ENCODE measurements at places on chromosomes 11 and 22. TPM values are rescaled to one million over a fixed set of nuclear protein-coding genes. Genes with fewer than 3 reads are reported as not detected.

DNA sequence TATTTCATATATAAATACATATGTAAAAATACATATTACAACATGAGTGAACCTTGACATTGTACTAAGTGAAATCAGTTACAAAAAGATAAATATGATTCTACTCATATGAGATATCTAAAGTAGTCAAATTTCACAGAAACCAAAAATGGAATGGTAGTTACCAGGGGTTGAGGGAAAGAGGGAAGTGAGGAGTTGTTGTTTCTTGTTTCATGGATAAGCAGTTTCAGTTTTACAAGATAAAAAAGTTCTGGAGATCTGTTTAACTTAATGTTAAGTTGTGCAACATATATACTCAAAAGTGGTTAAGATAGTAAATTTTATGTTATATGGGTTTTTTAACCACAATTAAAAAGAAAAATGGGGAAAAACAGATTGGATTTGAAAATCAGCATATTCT is 107.7 kb downstream of the ELP4 start:
- no peak for DNase-seq

DNA sequence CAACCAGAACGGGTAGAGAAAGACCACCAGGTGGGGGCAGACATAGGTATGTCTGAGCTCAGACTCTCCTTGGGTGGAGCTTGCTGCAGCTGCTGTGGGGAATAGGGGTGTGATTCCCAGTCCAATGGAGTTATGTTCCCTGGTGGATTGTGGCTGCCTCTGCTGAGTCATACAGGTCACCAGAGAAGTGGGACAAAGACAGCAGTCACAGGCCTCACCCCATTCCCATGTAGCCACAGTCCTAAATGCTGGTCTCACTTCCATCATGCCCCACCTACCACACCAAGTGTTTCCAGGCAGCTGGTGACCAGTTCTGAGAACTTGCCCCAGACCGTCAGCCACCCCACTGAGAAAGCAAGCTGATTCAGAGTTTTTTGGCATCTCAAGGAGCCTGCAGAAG is 17.5 kb downstream of the OR52E5 start:
- no peak for DNase-seq

GRCh38 chr11:25583596-25583995 is 748.3 kb upstream of the ANO3 start:
- no peak for DNase-seq

DNA sequence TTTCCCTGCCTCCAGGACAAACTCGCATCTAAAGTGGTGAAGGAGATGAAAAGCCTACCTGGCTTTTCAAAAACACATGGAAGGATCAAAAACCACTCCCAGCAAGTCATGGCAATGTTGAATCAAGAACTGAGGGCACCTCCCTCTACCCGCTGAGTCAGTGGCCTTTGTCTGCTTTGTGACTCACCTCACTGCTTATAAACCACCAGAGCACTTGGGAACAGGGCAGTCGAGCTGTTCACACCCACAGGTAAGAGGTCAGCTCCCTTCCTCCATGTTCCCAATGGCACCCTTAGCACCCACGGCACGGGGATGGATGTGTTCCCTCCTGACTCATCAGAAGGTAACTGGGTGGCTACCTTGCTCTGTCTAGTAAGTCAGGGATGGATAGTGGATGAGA is 21.7 kb downstream of the TENM4 start:
- DNase-seq: no peak

DNA sequence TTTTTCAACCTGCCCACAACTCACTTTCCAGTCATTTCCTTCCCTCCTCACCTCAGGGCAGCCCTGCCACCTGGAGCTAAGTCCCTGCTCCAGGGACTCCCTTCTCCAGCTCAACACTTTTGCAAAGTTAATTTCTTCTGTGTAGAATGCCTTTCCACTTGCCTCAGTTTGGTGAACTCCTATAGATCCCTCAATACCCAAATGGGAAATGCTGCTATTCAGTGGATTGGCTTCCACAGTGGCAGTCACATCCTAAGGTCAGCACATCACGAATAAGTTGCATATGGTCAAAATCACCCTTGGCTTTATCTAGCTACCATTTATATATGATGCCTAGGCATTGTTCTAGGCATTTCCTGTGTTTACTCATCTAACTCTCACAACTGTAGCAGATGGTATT is 23.6 kb downstream of the GDPD5 start:
- no peak for DNase-seq

- DNase-seq: no peak
Observed at GRCh38 chr11:68539395-68539794, 78.8 kb downstream of the PPP6R3 start.

DNA sequence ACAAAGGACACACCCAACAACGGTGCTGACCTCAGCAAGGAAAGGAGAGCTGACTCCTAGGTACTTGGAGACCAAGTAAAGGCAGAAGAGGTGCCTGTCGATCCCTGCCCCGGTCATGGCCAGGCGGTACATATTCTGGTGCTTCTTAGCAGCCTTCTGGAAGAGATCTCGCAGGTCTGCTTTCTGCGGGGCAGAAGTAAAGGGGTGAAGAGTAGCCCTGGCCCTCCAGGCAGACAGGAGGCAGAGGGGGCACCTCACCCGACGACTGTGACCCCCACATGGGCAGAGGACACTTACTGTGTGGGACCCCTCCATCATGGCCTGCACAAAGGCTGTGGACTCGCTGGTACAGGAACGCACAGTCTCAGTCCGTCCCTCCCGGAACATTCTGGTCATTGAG is 7.4 kb downstream of the CPT1B start:
- DNase-seq: no peak

DNA sequence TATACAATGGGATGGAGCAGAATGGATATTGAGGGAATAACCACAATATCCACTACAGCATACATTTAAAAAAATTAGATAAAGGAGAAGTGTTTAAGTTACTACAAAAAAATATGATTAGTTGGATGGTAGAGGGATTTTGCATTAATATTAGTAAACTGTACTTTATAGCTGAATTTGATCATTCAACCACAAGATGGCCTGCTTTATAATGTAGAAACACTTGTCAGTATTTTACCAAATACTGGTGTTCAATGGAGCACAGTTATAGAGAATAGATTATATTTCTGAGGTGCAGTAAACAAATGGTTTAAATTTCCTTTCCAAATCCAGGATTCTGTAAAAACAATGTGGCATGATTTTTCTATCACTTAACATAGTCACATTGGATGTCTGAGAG is 818.8 kb upstream of the CHORDC1 start:
- no peak for DNase-seq

GRCh38 chr11:104146421-104146820 is 17.5 kb downstream of the PDGFD start:
- DNase-seq: no peak

GRCh38 chr11:32137869-32138268 is 47.0 kb downstream of the RCN1 start:
- DNase-seq: no peak

- DNase-seq: no peak
Observed at GRCh38 chr22:45703758-45704157, 32.1 kb downstream of the ATXN10 start.

GRCh38 chr11:57798905-57799559 is 37.4 kb downstream of the CTNND1 start:
- peak; percentile 43 for DNase-seq

- DNase-seq: peak; percentile 58
Observed at GRCh38 chr22:49770547-49771265, 57.0 kb downstream of the BRD1 start.

DNA sequence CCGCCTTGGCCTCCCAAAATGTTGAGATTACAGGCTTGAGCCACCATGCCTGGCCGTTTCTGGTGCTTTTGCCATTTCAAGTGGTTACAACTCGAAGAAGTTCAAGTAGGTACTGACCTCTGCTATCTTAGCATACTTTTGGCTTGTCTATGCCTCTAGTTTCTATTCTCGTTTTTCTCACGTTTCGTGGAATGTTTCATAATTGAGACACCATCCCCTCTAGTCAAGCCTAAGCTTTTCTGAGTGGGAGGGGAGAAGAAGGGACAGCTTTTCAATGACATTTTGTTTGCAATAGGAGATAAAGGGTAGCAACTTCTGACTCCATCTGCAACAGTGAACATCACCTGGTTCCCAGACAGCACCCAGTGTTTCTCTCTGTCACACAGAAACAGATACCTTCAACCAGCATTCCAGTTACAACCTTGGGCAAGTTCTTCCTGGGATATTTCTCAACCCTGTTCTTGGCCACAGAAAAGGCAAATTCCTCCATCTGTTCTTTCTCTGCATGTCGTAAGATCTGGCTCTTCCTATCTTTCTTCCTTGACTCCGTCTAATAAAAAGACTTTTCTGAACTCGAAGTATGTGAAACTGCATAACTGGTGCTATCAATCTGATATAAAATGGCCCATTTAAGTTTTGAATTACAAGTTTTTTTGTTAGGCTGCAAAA is 25.5 kb downstream of the DDI1 start:
- no peak for DNase-seq

GRCh38 chr11:10439351-10439750 is 15.7 kb upstream of the AMPD3 start:
- DNase-seq: no peak

DNA sequence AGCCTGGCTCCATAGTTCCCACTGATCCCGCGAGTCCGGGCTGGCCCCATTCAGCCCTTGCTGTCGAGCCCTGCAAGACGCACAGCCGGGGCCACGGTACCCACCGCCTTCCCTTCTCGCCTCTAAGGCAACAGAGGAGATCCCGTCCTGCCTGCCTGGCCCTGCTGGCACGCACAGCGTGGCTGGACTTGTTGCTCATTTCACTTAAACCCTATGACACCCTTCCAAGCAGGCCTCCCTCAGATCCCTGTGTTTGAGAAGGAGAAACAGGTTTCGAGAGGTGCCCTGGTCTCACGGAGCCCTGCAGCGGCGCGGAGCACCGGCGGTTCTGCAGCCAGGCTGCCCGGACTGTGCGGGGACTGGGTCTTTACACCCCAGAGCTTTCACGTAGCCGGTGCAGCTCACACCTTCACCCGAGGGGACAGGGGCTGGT is 1048.4 kb downstream of the BRD1 start:
- no peak for DNase-seq

- DNase-seq: no peak
Observed at GRCh38 chr11:65502555-65503367, 3.9 kb downstream of the MALAT1 start.

DNA sequence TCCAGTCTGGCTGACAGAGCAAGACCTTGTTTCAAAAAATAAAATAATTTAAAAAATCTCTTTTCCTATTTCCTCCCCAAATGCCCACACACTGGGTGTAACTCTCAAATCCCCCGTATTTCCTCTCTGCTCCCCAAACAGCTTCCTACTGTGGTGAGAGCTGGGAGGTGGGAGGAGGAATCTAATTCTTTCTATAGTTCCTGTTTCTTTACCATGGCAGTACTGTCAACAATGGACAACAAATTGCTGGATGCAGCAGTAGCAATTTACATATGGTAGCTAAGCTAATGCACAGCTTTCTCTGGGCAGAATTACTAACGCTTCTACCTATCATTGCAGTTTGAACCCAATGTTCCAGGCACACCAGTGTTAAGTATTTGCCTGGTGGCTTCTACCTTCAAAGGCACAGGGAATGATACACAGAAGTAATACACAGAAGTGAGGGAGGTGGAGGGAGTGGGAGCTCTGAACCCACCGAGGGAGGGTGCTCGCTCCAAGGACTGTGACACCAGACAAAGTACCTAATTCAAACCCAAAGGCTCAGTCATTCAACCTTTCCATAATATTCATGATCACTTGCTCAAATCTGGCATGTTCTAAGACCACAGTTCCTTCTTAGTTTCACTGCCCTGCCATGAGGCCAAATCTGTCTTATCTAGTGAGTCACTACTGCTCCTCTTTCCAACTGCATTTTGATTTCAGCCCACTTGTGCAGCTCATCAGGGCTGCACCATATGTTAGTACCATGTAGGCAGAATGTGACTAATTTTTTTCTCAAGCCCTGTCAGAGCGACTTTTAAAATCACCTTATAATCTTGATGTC is 37.9 kb downstream of the CELF1 start:
- DNase-seq: peak; percentile 20

GRCh38 chr11:121225382-121225781 is 67.2 kb upstream of the SC5D start:
- DNase-seq: no peak

DNA sequence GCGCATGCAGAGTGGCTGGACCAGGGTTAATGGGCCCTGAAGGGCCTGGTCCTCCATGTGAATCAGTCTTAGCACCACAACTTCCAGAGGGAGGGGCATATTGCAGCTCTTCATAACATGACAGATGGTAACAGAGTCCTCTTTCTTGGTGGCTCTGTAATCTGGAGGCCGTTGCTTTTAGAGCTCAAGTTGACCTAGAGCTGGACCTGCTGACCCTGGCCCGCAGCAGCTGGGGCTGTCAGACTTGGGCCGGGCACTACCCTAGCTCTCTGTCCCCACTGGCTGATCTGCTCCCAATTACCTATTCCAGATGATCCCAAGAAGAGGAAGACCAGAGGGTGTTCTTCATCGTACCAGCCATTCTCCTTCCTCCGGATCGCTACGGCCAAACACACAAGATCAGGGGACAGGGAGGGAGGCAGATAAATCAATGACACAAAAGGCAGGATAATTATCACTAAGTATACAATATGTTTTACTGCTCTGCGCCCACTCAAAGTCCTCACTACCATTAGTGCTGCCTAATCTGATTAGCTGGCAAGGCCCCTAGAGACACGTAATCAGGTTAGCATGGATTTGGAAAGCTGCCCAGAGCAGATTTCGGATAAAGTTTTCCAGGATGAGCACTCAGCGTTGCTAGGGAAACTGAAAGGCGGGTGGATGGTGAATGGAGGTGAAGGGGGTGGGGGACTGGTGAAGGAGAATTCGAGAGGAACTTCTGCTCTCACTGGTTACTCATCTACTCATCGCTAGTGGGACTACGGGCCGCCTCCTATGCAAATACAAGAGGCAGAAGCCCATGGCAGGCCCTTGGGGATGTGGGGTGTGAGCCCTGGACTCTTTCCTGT is 64.5 kb upstream of the PHOX2A start:
- DNase-seq: no peak

GRCh38 chr11:1085440-1086170 is 10.9 kb downstream of the MUC2 start:
- DNase-seq: no peak

DNA sequence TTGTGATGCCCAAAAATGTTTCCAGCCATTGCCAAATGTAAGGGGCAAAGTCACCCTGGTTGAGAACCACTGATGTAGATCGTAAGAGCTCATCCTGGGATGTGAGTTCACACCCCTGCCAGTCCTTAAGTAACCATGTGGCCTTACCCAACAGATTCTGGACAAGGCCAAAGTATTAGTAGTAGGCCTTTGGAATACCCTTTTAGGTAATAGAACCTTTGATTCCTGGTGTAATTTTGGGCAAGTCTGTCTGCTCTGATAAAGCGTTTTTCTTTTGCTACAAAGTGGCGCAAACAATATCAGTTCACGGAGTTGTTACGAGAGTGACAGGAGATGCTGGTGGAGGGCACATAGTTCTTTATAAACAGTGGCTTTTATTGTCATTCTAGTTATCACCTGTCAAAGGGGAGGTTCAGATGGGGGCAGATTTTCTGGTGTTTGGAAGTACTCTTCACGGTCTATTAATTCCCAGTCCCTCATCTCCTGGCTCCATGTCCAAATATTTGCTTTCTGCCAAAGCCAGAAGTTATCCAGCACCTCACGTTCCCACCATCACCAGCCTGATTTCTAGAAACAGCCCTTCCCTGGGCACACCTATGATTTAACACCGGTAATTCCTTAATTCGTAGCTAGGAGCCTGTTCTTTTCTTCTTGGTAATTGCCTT is 73.8 kb upstream of the CRYBB3 start:
- no peak for DNase-seq

- DNase-seq: peak; percentile 77
Observed at GRCh38 chr22:17920145-17920605, 104.2 kb downstream of the MICAL3 start.

The DCDC1 gene
- 0.08 TPM for polyA plus RNA-seq

The TRAPPC4 gene
- polyA plus RNA-seq: 21.5 TPM

The KRTAP5-2 gene
- not detected for polyA plus RNA-seq

The OR51I1 gene
- polyA plus RNA-seq: not detected

The MS4A8 gene
- not detected for polyA plus RNA-seq

The C11orf65 gene
- polyA plus RNA-seq: 0.14 TPM

The ESAM gene
- 81.2 TPM for polyA plus RNA-seq

The SLC22A6 gene
- not detected for polyA plus RNA-seq
